ENCODE measurements at places on chromosomes 3 and 15.

DNA sequence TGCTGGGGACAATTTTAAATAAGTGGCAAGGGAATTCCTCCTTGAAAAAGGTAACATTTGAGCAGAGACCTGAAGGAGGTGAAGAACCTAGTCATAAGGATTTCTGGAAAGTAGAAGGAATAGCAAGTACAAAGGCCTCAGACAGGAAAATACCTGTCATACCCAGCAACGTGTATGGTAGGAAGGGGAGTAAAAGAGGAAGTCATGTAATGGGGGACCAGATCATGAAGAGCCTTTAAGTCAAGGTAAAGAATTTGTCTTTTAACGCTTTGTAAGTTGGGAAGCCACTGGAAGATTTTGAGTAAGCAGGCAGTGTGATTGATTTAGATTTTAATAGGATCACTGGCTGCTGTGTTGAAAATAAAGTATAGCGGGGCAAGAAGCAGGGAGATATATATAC lies 43.4 kb upstream of the FAH start:
- no peak for DNase-seq

GRCh38 chr3:12193485-12194165 lies 34.9 kb upstream of the TIMP4 start:
- DNase-seq, result no peak

- no peak for DNase-seq
Measured at GRCh38 chr15:41862515-41863116, 24.0 kb downstream of the PLA2G4B start.

DNA sequence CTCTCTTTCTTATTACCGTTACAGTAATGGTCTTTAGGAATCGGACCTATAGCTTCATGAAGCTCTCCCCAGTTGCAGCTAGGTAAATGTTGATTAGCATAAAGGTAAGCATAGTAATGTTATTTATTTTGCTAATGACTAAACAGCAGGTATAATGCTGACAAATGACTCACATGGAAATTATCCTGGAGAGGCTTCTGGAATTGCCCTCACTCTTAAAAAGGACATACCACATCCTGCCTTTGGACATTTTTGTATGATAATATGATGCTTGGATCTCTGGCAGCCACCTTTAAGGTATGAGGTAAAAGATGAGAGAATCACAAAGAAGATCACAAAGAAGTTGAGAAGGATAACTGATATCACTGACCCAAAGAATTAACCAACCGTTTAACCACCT lies 238.6 kb downstream of the CHL1 start:
- DNase-seq, result no peak

DNA sequence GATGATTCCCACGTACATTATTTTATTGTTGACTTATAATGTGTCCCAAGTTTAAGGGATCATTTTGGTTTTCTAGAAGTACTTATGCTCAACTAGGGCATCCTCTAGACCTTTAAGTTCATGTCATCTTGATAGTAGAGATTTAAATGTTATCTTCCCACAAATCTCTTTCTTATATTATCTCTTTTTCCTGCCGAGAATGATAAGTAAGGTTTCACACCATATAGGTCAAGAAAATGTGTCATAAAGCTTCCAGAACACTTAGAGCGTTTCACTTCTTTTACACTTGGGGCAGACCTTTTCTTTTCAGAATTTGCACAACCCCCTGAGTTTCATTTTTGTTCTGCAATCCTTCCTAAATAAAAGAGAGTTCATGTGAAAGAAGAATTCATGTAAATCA lies 142.0 kb upstream of the CBLB start:
- DNase-seq, result no peak

GRCh38 chr3:197791113-197791891 lies at the start of gene LRCH3:
Gene LRCH3 (plus strand): TSS chr3:197791254. CDS start chr3:197791279, 25 bp downstream.
- DNase-seq, result peak; percentile 77

DNA sequence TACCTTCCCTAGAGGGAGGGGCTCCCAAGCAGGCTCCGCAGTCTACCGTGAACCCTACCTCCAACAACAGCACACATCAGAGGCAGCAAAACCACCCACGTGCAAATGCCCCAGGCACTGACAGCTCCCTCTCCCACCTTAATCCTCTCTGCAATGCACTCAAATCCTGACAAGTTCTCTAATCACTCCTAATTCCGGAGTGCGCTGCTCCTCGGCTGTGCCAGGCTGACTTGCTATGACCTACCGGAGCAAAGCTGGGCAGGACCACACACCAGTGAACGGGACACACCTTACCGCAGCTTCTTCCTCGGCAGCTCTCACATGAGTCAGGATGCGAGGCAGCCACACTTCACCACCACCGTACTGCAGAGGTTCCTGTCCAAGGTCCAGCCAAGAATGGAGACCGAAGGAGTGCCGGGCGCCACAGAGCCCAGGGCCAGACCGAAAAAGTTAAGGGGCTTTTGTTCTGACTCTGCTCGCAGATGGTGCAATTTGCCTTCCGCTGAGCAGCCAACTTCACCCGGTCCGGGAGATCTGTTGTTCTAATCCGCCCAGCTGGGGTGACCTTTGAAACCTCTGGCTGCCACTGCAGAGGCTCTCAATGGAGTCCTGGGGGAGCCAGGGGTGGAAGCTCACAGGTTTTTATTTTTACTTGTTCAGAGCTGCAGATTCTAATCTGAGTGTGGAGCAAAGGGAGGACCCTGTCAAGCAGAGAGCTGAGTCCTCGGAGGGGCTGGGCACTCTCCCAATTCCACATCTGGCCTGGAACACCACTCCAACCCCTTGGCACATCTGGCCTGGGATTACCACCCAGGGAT lies 84.4 kb downstream of the MYLK start:
- DNase-seq, result no peak

GRCh38 chr3:145307272-145307671 lies 853.7 kb downstream of the PLOD2 start:
- DNase-seq, result no peak

GRCh38 chr3:173750095-173750494 lies 352.6 kb downstream of the NLGN1 start:
- no peak for DNase-seq

- DNase-seq, result no peak
Measured at GRCh38 chr3:10506696-10507095, 1.3 kb upstream of the ATP2B2 start.

DNA sequence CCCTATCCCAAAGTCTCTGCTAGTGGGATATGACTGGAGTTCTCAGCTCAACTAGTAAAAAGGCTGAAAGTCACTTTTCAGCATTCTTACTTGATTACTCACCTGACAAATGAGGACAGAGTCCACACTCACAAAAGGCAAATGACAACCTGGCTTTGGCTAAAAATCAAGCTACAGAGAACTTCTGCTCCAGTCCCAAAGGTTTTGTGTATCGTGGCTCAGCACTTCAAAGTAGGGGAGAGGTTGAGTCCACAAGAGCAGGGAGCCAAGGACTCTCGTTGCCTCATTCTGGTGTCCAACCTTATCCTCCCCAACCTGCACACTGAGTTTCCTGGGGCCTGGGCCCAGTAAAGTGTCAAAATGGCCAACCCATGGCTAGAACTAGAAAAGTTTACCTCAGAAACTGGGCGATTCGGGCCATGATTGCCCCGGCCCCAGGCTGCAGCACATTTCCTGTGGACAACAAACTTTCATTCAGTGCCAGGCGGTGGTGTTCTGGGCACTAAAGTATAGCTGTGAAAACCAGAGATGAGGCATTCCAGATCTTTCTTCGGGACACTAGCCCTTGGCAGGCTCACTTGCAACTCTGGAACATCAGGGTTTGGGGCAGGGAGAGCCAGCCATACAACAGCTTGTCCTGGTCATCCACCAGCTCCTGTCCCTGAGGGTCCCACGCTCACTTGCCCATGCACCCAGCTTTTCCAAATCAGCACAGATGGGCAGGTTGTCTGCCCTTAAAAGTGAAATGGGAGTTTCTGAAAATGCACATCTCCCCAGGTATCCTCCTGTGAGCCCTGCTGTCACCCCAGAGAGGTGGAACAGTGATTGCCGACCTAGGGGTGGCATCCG lies 3.1 kb downstream of the ACAA1 start:
- no peak for DNase-seq

GRCh38 chr3:146139586-146140110 lies 21.3 kb downstream of the PLOD2 start:
- no peak for DNase-seq

DNA sequence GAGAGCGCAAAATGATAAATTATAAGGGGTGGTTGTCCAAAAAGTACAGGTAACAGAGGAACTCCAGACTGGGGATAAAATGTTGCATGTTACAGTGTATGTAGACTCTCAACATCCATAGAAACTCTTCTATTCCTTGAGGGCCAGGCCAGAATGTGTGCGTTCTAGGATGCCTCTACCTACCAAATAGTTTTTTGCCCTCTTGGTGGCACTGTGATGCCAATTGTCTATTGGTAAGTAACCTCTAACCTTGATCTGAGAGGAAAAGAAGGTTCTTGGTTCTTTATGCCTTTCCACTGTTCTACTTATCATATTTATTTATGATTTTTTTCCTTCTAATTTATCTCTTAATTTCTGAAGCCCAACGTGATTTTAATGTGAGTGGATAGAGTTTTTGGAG lies 424.6 kb downstream of the GRM7 start:
- no peak for DNase-seq

GRCh38 chr3:73140772-73141442 lies 79.4 kb downstream of the EBLN2 start:
- DNase-seq, result no peak

DNA sequence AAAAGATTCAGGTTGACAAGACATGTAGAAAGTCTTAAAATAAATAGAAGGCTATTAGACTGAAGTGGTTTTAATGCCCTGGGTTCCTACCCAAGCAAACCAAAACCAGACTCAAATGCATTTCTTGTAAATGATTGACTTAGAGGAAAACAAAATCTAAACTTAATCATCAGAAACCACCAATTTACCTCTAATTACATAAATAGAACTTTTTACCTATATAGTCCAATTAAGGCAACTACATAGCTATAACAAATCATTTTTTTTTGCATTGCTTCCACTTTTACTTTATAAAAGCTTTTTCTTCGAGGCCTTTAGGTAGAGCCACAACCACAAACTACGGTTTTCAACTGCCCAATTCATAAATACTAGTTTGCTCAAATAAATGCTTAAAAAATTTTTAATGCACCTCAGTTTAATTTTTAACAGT lies 231.3 kb upstream of the ARHGEF26 start:
- DNase-seq, result no peak

DNA sequence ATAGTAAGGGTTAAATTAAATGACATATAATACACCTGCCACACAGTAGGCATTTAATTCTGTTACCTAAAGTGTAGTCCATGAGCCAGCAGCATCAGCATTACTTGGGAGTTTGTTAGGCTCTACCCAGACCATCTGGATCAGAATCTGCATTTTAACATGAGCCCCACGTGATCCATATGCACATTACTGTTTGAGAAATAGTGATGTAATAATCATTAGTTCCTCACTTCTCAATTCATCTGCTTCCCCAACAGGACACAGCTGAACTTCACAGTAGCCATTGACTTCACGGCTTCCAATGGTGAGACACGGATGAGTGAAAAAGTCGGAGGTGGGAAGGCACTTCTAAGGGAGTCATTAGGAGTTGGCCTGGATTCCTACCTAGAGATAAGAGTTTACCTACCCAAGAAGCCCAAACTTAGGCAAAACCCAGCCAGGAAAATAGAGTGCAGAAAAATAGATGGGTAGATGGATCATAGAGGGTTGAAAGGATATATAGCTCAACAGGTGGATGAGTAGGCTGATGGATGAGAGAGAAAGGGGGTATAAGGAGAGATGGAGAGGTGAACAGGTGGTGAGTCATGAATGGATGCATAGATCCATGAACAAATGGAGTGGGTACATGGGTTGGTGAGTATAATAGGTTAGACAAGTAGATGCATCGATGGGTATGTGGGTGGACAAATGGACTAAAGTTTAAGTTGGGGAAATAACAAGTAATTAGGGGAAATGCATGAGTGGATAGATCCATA lies 13.3 kb downstream of the CPNE9 start:
- DNase-seq, result no peak

DNA sequence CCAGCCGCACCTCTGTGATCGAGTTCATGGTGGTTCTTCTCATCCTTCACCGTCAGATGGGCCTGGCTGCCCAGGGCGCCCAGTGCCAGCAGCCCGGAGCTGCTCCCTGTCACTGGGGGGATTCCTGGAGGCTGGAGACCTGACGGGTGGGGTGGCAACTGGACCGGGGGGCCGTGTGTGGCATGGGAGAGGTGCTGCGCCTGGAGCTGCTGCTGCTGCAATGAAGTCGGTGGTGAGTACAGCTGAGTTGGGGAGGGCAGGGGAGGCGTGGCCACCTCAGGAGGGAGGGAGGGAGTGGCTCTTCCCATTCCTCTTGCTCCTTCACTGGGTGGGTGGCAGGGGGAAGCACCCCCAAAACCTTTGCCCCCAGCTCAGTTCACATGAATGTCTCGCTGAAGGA lies 31.7 kb downstream of the TLE3 start:
- no peak for DNase-seq

- no peak for DNase-seq
Measured at GRCh38 chr3:8793242-8793641, 23.8 kb upstream of the OXTR start.

DNA sequence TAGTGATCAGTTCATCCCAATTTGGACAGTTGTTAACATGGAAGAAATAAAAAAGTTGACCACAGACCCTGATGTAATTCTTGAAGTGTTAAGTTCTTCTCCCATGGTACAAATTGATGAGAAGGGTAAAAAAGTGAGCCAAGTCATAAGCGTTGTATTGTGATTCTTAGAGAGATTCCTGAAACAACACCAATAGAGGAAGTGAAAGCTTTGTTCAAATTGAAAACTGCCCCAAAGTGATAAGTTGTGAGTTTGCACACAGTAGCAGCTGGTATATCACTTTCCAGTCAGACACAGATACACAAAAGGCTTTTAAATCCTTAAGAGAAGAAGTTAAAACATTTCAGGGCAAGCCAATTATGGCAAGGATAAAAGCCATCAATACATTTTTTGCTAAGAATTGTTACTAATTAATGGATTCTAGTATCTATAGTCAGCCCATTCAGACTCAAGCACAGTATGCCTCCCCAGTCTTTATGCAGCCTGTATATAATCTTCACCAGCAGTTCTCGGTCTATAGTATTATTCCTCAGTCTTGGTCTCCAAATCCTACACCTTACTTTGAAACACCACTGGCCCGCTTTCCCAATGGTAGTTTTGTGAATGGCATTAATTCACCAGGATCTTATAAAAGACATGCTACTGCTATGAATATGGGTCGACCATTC lies 38.2 kb downstream of the CDIN1 start:
- no peak for DNase-seq

- no peak for DNase-seq
Measured at GRCh38 chr3:13851997-13852637, 27.8 kb downstream of the WNT7A start.

- DNase-seq, result no peak
Measured at GRCh38 chr3:127991251-127991650, 61.0 kb upstream of the SEC61A1 start.

GRCh38 chr3:44414517-44415090 lies 62.9 kb downstream of the ZNF445 start:
- DNase-seq, result no peak
